ENCODE measurements at places on chromosomes 2 and 18.

DNA sequence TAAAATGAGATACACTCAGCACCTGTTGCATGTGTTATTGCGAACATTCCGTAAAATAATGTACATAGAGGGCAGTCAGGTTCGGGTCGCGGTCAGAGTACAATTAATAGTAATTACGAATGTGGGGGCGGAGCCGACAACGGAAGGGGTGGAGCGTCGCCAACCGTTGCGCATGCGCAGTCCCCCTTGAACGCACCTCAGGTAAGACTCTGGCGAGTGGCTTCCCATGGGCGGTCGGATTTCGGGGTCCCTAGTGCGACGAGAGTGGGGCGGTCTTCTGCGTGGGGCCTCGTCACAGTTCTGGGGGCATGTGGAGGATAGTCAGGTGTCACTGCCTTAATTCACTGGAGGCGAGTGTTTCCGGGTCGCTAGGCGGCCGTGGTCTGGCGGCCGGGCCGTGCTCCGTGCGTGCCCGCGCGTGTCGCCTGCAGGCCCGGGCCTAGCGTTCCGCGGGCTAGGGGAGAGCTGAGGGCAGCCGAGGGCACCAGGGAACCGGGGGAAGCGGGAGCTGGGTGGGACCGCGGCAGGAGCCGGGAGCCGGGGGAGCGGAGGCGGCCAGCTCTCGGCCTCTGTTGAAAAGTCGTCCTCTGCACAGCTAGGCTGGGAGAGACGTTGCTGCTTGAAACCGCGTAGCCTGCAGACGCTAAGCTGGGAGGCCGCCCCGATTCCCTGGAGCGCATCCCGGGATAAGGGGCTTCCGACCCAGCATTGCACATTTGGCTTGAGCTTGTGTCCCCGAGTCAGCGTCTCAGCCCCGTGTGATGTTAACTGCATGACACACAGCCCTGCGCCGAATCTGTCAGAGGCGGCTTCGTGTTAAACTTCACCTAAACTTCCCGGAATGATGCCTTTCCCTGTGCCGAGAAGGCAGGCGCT, at the start of gene CEBPZOS:
CEBPZOS (plus strand) TSS at position 177 of the 876 bp plus-strand sequence. CDS start 3,209 bp downstream, outside the sequence.
- DNase-seq = peak; percentile 88

- no peak for DNase-seq
Measured at GRCh38 chr18:34281290-34281689, 56.6 kb upstream of the NOL4 start.

- DNase-seq = no peak
Measured at GRCh38 chr2:144382849-144383248, 137.1 kb downstream of the ZEB2 start.

GRCh38 chr18:74994502-74995418, 214.2 kb downstream of the PTGR3 start:
- no peak for DNase-seq

DNA sequence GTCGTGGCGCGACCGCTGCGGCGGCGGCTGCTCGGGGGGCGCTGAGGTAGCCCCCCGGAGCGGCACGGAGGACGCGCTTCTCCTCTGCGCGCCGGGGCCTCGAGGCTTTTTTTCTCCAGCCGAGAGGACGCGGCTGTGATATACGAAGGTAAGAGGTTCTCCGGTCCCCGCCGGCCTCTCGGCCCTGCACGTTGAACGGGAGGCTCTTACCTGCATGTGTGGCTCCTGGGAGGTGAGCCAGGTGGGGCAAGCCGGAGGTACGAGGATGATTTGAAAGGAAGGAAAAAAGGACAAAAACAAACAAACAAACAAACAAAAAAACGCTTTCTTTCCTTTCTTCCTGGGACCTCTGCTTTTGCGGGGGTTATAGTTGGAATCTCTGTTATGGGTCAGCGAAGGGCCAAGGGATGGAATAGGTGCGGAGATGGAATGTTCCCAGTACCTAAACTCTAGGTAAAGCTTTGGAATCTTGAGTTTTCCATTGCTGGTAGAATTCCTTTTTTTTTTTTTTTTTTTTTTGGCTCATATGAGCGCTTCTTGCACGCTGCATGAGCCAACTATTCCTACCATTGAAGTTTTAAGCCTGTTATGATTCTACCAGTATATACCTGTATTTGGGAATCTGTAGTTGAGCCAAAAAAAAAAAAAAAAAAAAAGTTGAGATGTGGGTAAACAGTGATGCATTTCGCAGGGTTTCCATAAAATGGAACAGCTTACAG, 674 bp downstream of the PTPN4 start:
- DNase-seq = no peak

DNA sequence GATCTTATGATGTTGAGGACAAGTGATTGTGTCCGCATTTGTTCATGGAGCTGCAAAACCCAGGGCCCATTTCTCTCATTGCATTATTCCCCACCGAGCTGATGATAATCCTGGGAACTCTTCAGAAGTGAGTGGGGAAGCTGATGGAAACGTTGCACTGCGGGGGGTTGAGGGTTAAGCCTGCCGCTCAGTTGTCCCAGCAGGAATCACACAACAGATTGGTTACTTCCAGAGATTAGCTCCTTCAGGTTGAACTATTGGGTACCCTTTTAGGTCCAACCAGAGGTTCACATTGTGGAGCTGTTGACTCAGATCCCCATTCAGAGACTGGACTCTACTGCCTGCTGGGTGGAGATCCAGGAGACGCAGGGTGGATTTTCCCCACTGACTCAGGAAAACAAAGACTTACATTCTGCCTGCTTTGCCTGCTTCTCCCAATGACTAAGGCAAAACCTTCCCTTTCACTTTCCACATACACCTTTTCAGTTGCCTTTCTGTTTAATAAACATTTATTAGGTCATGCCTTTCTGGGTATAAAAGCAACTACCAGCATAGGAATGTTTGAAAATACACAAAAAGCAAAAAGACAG, 286.4 kb downstream of the TXNL1 start:
- no peak for DNase-seq

DNA sequence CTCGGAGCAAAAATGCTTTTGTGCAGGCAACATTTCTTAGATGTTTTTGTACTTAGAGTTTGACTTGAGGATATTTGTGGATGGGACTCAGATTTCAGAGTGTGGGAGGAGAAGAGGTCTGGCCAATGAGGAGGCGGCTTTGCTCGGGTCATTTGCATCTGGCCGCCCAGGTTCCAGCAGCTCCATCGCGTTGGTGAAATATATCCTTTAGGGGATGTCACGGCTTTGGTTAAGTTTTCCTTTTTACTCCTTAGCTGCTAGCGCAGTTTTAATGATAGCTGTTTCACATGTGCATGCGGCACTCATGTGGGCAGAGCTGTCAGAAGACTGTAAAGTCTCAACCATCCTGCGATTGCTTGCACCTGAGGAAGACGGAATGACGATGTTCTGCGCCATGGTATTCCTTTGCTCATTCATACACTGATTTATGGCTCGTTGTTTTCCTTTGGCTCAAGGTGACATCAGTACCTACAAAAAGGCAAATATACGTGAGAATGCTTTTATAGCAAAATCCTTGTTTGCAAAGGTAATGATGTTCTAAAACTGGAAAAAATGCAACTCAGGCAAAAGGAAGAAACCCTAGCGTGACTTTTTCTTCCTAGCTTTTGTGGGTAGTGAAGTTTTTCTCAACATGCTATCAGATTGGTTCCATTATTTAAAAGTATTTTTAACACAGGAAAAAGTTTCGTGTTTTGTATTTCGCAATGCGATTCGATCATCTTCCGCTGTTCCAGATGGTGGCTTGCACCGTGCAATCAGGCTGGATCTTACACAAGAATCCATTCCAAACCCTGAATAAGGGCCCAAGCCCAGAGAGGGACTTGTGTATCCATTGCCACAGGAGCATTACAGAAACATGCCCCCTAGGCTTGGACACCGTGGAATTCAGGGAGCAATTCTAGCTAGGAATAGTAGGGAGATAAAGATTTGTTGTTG, 70.5 kb upstream of the ZNF516 start:
- DNase-seq = no peak

- no peak for DNase-seq
Measured at GRCh38 chr2:65053199-65053598, 3.0 kb upstream of the CEP68 start.

DNA sequence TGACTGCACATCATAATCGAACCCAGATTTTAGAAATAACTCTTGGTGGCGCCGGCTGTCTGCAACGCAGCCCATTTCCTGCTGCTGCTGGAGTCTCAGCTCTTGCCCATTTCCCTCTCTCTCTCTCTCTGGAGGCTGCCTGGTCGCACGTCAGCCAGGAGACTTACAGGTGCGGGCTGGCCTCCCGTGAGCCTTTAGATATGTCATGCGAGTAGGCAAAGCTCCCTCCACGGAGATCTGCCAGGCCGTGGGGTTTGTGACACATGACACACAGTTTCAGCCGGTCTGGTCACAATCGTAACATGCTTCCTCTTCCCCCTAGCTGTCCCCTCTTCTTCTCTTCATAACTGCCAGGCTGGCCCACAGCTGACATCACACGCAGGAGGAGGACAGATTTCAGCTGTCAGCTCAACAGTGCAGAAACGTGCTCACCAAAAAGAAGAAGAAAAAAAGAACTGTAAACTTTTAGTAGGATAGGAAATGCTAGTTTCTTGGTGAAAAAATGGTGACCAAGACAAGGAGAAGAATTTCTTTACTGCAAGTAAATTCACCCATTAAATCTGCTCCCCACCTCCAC, 489.3 kb downstream of the ZNF516 start:
- no peak for DNase-seq

DNA sequence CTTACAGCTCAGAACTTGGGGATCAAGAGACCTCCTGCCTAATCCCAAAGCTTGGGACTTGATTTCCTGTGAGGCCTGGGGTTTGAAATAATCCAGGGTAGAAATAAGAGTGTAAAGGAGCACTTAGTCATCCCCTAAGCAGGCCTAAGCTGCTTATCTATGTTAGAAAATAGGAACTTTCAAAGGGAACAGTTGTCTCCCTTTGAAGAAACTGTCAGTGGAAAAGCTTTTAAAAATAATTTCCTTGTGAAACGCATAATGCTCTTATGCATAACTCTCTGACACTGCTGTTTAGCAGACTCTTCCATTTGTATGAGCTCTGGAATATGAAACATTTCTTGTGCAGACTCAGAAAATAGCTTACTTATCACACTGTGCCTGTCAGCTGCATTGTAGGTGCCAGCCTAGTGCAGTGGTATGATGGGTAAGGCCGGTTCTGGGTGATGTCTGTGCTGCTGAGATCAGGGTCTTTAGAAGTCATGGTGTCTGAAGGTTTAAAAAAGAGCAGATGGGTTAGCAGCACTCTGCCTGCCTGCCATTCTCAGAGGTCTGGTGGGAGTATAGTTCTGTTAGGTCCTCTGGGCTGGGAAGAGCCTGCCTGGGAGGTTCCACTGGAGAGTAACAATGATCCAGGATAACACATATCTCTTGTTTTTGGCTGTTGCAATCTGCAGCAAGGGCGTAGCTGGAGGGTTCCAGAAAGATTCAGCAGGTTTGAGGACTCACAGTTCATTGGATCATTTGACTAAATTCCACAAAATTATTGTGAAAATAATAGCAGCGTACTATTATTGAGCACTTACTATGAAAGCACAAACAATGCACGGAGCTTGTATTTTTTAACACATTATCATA, 283.2 kb upstream of the MEX3C start:
- DNase-seq = no peak

- no peak for DNase-seq
Measured at GRCh38 chr18:41993151-41993550, 38.1 kb downstream of the PIK3C3 start.

GRCh38 chr18:62321201-62321600, 3.9 kb upstream of the TNFRSF11A start:
- no peak for DNase-seq

GRCh38 chr18:495017-495416, 5.5 kb downstream of the COLEC12 start:
- no peak for DNase-seq
